ENCODE measurements at places on chromosomes 16 and 17.
A peak's percentile ranks its signal among the peaks of the same experiment; 100 is the strongest.

DNA sequence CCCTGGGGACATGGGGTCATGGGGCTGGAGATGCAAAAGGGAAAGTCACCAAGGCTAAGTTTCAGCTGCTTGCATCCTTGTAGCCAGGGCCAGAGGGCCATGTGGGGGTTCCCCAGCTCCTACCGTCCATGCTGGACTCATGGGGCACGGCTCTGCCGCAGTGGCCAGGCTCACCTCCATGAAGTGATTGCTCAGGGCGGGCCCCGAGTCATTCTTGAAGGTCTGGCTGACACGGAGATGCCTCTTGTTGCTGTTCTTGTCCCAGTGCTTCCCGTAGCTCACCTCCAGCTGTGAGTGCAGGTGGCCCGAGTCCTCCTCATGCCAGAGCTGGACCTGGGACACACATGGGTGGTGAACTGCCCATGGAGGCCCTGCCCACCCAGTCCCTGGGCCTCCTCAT lies 114.5 kb downstream of the RMI2 start:
- no peak for DNase-seq

GRCh38 chr16:57064995-57065394 lies 27.4 kb upstream of the CPNE2 start:
- DNase-seq = no peak

GRCh38 chr17:35537601-35538141 lies at the start of gene SLFN12L:
TSS of gene SLFN12L (minus strand) at chr17:35537678. CDS start at chr17:35522364, 15,314 bp downstream.
- no peak for DNase-seq

DNA sequence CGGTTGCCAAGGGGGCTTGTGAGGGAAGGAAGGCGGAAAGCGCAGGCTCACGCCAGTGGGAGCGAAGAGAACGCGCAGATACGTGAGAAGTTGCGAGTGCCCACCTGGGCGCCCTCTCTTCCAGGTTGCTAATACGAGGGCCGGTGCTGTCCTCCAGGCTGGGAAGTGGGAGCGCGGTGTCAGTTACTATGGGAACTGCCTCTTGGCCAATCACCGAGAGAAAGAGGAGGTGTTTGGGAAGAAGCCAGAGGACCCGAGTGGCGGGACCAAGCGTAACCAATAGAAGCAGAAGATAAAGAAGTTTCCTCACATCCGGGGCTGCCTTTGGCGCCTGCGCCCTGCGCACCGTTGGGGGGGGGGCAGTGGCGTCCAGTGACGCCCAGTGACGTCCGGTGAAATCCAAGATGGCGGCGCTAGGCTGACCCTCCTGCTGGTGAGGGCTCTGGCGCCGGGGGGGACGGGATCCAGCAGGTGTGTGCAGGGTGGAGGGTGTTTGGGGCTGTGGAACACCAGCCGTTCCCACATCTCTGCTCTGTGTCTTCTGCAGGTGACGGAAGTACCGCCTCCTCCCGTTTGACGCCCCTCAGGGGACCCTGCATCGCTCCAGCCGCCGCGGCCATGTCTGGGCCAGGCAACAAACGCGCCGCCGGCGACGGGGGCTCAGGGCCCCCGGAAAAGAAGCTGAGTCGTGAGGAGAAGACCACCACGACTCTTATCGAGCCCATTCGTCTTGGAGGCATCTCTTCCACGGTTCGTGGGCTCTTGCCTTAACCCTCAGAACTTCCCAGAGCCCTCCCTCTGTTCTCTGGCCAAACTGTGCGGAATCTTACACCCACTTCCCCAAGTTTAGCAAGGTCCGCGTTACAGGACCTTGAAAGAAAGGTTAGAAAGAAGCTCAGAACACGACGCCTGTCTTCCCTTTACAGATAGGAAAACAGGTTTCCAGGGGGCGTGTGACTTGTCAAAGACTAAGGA lies at the start of the genes CFAP119 and RNF40:
Gene CFAP119, minus strand, starts transcription at position 135 of the 975 bp plus-strand sequence. CDS start 314 bp downstream, outside the sequence.
Gene RNF40, plus strand, starts transcription at position 395 of the 975 bp plus-strand sequence. Its CDS starts 224 bp downstream, at position 619.
- peak; percentile 96 for DNase-seq

DNA sequence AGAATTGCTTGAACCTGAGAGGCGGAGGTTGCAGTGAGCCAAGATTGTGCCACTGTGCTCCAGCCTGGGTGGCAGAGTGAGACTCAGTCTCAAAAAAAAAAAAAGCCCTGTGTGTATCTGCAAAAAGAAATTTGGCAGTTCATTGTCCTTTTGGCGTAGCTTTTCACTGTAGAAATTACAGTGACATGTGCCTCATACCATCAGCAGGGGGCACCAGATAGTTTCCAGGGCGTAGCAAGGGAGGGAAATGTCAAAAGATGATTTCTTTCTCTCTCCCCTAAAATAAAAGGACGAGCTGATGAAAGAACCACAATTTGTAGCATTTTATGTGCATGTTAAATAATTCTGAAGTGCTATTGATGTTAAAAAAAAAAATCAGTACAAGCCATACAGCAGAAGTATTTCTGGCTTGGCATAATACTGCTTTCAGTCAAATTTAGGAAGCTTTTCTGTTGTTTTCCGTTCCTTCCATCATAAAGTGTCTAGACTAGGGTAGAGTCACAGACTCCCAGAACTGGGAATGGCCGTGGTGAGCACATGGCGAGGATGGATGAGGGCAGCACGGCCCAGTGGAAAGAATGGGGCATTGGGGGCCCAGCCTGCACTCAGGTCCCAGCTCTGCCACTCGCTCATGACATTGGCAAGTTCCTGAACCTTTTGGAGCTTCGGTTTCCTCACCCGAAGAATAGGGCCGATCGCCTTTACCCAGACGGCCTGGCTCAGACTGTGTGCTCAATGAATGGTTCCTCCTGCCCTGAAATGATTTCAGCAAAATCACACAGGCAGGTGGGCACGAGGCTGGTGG lies 59.8 kb upstream of the RPH3AL start:
- peak; percentile 62 for DNase-seq

DNA sequence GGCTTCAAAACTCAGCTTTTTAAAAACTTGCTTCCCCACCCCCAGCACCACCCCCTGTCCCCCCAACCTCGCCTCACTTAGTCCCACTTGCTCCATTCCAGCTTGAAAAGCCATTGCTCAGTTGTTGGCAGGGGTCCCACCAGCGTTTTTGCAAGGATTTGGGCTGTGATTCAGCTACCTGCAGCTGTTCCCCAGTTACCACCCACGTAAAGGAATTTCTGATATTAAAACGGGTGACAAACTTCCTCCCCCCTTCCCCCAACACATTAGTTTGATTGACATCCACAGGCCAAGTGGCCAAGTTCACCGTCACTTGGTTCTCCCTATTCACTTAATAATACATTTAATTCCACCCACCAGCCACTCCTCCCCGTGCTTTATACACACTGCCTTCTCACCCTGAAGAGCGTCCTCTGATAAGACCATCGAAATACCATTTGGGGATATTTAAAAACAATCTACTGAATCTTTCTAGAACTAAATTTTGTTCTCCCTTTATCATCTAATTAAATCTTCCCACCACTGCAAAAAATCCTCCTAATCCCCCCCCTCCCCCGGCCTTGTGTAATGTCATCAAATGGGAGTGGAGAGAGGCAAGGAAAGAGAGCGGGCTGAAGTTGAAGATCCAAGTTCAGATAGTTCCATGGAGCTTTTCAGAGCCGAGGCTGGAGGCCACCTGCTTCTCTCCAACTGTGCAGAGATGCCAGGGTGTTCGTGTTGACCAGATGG lies 55.1 kb downstream of the SOX9 start:
- no peak for DNase-seq

GRCh38 chr16:3074860-3075522 lies 9.6 kb downstream of the IL32 start:
- peak; percentile 76 for DNase-seq

DNA sequence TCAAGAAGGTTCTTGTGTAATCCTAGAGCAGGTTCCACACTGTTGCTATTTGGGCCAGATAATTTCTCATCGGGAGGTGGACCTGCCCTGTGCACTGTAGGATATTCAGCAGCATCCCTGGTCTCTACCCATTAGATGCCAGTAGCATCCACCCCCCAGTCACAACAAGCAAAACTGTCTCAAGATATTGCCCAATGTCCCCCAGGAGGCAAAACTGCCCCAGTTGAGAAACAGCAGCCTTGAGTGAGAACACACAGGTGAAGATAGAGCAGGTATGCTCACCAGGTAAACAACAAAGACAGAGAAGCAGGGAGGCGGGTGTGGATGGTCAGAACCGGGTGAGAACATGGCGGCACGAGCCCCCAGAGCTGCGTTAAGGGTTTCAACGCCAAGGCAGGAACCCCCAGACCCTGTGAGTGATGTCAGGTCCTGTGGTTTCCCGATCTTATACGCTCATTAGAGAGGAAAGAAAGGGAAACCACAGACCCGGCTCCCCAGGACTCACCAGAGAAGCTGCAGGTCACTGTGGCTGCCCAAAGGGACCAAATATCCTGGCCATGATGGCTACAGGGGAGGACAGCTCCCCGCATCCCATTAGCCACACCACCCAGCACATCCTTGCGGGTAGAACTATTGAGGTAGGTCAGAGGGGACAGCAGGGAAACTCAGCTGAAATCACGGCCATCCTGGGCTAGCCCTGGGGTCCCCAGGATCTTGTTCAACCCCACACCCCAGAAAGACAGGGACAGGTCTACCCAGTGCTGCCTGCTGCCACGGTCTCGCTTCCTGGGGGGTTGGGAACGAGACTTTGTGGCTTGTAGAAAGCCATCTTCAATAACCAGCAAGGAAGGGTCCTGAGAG lies 21.2 kb downstream of the CDC42EP4 start:
- no peak for DNase-seq

DNA sequence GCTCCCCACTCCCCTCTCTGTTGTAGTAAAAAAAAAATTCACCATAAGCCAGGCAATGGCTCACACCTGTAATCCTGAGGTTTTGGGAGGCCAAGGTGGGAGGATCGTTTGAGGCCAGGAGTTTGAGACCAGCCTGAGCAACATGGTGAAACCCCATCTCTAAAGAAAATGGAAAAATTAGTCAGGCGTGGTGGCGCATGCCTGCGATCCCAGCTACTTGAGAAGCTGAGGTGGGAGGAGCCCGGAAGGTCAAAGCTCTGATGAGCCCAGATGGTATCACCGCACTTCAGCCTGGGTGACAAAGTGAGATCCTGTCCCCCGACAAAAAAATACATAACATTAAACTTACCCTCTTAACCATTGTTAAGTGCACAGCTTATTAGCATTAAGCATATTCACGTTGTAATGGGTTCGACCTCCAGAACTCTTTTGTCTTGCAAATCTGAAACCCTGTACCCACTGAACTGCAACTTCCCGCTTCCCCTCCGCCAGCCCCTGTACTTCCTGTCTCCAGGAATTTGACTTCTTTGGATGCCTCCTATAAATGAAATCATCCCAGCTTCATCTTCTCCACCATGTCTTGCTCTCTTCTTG lies 66.8 kb downstream of the CRISPLD2 start:
- DNase-seq = no peak

DNA sequence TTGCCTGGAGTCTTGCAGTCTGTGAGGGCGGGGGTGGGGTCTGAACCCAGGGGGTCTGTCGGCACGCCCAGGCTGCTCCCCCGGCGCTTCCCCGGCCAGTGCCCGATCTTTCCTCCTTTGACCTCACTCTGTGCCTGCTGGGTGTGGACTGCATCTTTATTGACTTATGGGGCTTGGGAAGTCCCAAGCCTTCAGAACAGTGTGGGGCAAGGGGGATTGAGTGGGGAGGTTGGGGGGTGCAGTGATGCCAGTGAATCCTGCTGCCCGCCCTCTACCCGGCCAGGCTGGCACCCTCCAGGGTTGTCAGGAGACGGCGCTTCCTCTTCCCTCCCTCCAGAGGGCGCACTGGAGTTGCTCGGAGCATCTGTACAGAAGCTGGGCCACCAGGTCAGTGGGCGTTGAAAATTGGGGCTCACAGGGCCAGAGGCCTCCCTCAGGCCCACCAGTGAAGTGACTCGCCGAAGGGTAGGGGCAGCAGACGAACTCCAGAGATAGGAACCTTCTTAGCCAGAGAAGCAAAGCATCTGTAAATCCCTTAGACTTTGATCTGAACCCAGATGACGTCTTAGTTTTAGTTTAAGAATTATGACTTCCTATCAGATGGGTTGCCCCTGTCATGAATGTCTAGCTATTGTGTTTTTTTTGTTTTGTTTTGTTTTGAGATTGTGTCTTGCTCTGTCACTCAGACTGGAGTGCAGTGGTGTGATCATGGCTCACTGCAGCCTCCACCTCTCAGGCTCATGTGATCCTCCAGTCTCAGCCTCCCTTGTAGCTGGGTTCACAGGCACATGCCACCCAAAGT lies 184.8 kb upstream of the CIBAR2 start:
- peak; percentile 1 for DNase-seq

GRCh38 chr17:78038748-78039288 lies 80.3 kb downstream of the TNRC6C start:
- no peak for DNase-seq

DNA sequence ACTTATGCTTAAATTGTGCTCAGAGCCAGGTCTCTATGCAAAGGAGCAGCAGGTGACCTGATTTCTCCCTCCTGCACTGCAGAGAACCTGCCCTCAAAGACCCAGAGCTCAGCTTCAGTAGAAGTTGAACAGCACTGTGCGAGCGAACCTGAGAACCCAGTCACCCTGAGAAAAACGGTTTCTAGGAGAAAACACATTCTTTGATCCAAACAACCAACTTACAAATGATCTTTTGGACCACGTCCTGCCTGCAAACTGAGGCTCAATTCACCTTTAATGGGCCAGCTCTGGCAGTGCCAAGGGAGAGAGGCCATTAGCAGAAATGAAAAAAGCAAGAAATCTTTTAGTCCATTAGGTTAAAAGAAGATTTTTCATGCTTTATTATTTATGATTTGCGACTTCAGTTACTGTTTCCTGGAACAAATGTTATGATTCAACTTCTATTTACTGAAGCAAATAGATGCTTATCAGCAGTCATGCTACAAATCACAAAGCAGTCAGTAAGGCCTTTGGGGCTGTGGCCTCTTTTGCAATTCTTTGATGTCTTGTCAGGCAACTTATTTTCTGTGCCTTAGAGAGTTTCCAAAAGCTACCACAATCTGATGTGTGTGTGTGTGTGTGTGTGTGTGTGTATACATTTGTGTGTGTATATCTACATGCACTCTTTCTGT lies 65.7 kb upstream of the LRRC37A3 start:
- DNase-seq = no peak

DNA sequence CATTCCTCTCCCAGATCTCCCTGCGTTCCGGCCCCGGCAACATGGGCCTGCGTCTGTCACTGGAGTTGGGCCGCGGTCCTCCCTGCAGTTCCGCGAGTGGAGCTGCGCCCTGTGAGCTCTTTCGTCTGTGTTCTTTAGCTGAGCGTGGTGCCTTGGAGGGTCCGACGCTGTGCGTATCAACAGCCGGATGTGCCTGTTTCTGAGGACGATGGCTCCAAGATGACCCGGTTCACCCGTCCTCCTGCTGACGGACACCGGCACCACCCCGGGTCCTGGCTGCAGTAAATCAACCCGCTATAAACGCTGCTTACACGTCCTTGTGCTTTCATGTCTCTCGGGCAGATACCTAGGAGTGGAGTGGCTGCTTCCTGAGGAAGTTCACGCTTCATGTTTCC lies 44.8 kb upstream of the GNG13 start:
- DNase-seq = no peak

GRCh38 chr17:2084036-2084765 lies 29.3 kb downstream of the HIC1 start:
- no peak for DNase-seq

- no peak for DNase-seq
These were observed 725 bp upstream of the CASC3 start for GRCh38 chr17:40139566-40140058.

- no peak for DNase-seq
These were observed 277.7 kb downstream of the UTP18 start for GRCh38 chr17:51537996-51538550.

GRCh38 chr17:63452962-63453551 lies 7.0 kb upstream of the CYB561 start:
- no peak for DNase-seq

GRCh38 chr17:15658296-15658695 lies 25.8 kb downstream of the TRIM16 start:
- DNase-seq = no peak
